ENCODE measurements at places on chromosomes 16 and 17.

GRCh38 chr16:75250809-75251279, 580 bp downstream of the BCAR1 start:
- DNase-seq, result no peak

GRCh38 chr17:68356520-68356919, 65.2 kb downstream of the ARSG start:
- no peak for DNase-seq

DNA sequence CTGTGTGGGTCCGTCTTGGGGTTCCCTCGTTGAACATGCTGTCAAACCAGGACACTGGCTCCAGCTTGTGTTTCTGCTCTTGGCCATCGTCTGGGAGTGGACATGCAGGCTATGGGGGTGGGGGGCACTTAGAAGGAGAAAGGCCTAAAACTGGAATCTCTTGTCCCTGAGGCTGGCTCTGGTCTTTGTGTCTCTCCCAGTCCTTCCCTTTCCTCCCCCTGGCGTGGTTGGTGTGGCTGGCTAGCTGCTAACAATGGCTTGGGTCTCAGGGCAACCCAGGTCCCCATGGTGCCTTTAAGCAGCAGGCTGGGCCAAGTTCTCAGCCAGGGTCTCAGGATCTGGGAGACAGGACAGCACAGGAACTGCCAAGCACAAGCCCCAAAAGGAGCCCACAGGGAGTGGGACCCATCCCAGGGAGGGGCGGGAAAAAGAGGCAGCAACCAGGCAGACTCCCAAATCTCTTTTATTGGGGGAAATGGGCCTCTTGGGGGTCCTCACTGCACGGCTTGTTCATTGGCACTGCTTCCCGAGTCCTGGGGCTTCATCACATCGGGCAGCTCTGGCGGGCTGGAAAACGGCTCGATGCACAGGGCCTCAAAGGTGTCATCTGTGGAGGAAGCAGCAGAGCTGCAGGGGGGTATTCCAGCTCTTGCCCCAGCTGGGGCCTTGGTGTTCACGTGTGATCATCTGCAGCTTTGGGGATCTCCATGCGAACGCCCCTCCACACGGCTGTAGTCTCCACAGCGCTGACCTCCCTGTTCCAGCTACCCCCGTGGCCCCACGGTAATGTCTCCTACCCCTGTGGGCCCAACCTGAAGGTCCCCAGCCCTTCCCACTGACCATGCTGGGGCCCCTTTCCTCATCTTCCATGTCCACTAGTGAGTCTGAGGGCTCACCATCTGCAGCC, 5.3 kb downstream of the ELOB start:
- DNase-seq, result no peak

- peak; percentile 28 for DNase-seq
Measured at GRCh38 chr16:12339686-12340085, 363.2 kb downstream of the SNX29 start.

DNA sequence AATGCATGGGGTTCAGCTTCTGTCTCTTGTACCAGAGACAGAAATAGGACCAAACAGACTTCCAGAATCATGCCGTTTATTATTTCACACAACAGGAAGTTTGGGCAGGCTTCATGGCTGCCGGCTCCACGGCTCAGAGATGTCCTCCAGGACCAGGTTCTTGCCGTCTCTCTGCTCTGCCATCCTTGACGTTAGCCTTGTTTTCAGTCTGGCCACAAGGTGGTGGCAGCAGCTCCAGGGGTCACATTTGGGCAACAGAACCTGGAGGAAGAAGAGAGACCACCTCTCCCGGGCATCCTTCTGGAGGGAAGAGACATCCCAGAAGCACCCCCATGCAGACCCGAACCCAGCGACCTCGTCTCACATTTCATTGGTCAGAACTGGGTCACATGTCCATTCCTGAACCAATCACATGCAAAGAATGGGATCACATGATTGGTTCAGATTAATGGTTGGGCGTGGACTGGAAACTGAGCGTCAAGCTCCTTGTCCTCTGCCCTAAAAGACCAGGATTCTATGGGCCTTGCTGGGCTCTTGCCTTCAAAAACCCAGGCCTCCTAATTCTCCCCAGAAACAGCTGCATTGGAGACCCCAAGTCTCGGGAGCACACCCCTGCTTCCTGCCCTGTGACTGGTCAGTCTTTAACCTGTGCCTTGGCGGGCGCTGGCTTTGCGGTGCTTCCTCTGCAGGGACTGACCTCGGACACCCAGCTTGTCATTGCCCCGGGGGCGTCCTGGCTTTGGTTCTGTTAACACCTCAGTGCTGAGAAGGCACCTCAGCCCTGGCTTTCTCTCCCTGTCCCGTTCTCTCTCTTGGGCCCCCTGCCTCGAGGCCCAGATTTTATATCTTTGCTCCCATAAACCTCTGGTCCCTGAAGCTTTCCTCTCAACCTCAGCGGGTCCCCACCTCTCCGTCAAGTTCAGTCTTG, 63.3 kb downstream of the IRF8 start:
- DNase-seq, result no peak

DNA sequence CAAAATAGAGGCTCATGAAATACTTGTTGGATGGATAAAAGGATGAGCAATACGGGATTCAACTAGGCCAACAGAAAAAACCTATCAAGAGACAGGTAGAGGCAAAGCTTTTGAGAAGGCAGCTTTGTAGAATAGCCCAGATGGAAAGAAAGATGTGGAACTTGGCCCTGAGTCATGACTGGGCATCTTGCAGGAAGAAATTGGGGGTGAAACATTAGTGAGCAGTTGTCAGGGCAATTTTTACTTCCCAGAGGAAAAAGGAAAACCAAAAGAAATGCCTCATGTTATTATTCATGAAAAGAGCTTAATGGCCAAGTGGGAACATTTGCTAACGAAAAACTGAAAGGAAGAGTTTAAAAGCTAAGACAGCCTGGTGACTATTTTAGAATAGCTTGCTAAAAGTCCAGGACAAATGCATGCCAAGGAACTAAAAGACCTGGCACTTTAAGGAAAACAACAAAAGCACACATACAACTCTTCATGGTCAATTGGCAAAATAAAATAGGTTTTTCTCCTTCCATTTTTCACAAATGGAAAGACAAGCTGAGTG, 180.1 kb downstream of the HS3ST3A1 start:
- DNase-seq, result no peak

DNA sequence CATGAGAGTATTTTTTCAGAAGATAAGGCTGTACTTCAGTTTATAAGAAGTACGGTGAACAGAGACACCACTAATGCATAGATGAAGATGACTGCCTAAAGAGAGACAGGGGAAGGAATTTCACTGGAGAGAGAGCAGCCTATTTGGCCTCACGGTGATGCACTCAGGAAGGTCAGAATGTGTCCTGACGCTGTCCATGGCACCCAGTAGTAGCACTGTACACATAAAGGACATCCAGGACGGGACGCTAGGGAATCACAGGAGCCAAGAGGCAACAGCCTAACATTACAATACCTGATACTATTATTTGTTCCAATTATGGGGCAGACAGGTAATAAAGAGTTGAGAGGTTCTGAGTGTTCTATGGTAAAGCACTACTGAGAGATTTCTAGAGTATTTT, 24.9 kb upstream of the LRRC37A start:
- DNase-seq, result no peak

DNA sequence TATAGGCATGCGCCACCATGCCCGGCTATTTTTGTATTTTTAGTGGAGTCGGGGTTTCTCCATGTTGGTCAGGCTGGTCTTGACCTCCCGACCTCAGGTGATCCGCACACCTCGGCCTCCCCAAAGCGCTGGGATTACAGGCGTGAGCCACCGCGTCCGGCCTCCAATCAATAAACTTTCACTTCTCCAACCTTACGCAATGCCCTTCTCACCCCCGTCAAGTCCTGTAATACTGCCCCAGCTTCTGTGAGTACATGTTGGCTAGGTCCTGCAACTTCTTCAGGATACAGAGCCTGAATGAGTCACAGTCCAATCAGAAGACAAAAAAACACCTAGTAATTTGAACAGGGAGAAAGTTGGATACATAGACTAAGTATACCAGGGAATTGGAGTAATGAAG, 47.1 kb upstream of the PHOSPHO1 start:
- DNase-seq, result no peak

DNA sequence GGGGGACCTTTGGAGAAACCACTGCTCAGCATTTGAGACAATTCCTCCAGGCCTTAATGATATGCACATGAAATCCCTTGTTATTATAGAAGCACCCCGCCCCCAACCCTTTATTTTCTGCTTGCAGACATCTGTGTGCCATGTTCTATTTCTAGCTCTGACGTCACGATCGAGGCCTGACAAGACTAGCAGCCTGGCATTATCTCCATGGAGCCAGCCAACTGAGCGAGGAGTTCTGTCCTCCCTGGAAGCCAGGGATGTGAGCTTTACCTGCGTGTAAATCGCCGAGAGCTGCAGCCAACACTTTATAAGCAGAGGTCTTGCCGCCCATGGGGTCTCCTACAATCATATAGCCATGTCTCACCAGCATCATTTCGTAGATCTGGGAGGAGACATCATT, 116.9 kb downstream of the DNAH3 start:
- DNase-seq, result no peak

DNA sequence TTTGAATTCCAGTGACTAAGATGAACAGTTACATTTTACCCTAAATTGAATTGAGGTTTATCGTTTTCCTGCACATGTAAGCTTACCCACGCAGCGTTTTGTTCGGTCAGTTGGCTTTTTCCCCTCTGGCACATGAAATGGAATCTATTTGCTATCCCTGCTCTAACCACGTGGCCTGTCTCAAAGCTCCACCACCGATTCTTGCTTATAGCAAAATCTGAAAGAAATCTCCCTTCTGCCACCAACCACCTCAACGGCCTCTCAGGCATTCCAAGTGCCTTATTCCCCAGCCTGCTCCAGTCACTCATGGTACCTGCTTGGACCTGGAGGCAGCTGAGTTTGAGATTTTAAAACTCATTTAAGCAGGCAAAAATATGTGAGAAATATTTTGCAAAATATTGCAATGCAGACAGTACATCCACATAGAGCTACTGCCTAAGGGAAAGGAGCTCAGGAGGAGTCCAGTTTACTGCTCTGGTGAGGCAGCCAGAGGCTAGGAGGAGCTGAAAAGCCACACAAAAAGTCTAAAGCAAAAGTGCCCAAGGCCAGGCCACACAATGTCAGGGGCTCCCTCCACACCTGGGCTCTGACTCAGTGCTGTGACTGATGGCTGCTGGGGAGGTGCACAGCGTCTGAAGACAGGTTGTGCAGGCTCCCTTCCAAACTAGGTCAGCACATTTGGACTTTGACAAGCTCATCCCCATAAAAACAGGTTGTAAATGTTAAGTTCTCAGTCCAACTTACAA, 26.4 kb downstream of the ARHGAP17 start:
- peak; percentile 47 for DNase-seq

DNA sequence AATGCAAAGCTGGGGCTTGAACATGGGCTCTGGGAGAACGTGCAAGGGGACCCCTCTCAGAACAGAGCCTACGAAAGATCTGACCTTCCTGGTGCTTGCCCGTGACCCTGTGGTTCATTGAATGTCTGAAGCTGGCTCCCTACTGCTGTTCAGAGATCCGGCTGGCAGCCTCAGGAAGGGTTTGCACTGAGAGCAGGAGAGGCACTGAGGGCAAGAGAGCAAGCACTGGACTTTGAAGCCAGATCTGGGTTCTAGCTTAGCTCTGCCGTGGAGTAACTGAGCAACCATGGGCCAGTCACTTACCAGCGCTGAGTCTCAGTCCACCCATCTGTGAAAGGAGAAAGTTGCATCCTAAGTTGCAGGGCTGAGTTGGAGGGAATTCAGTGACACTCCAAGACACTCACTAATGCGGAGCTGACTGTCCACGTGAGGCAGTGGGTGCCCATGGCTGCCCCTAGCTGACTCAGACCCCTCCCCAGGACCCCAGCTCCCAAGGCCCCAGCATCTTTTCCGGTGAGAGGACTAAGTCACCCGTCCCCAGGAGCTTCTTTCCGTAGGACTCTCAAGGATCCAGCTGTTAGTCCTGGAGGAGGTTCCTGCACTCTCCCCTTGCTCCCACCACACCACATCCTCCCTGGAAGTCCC, 41.3 kb downstream of the BEAN1 start:
- DNase-seq, result no peak

DNA sequence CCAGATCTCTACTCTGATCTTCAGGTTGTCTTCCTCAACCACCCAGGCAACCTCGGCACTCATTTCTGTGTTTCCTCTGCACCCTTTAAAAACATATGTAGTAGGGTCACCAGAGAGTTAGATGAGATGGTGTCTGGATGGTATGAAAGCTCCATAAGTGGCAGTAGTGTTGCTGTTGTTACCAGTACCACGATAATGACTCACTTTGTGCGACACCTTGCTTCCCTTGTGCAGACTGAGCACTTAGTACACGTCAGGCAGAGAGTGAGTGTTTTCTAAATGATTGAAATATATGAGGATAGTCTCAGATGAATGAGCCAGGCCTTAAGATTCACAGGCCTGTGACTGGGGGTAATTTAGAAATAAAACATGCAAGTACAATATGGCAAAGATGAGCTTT, 188.7 kb downstream of the MAF start:
- no peak for DNase-seq

DNA sequence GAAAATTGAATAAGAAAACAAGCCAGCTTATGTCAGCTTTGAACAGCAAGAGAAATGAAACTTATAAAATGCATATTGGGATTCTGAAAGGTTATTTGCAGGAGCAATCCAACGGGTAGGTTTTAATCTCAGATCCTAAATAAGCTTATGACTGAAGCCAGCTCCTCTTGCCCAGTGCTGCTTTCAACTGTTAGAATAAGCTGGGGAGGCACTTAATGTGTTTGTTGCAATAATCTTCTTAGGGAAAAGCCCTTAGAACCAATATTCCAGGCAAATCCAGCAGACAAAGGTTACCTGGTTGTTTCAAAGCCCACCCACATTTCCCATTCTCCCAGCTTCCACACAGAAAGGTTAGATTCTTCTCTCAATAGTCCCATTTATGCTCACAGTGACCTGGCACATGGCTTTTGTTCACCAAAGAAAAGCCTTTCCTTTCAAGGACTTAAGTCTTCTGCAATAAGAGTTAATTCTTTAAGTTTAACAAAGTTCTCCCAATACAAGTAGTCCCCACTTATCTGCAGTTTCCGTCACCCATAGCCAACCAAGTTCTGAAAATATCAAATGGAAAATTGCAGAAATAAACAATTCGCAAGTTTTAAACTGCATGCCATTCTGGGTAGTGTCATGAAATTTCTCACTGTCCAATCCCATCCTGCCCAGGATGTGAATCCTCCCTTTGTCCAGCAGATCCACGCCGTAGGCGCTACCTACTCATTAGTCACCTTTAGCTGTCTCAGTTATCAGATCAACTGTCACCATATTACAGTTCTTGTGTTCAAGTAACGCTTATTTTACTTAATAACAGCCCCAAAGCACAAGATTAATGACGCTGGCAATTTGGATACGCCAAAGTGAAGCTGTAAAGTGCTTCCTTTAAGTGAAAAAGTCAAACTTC, 5.9 kb downstream of the TEX2 start:
- no peak for DNase-seq

- no peak for DNase-seq
Measured at GRCh38 chr16:74192281-74192797, 104.3 kb upstream of the PSMD7 start.

GRCh38 chr16:89017543-89018281, 40.7 kb upstream of the CBFA2T3 start:
- no peak for DNase-seq

DNA sequence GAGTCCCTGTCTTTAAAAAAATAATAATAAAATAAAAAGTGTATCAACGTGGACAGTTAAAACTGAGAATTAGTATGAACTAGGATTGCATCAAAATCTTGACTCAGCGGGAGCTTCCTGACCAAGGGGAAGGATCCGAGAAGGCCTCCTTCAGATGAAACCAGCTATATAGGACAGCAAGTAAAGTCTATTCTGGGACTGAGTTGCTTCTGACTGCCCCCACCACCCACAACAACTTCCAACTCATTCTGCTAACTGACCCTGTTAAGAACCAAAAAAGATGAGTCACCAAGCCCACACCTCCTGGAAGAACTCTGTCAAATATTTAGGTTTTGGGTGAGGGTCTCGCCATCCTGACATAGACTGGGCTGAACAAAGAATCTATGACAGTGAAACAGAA, 24.9 kb downstream of the MPP3 start:
- DNase-seq, result no peak
